ENCODE measurements at places on chromosomes 11 and 22. TPM values are rescaled to one million over a fixed set of nuclear protein-coding genes. Genes with fewer than 3 reads are reported as not detected.

Gene PLAAT3
- 204 TPM for total RNA-seq

DNA sequence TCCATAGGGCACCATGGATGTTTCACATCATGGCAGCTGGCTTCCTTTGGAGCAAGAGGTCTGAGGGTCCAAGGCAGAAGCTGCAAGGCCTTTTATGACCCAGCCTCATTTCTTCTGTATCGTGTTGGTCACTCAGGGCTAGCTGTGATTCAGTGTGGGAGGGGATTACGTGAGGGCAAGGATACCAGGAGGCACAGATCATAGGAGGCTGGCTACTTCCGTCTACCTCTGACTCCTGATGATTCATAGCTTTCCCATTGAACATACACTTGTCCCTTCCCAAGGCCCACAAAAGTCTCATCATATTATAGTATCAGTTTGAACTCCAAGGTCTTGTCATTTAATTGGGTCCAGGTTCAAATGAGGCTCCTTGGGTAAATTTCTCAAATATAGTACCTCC lies 135.3 kb upstream of the ZBED5 start:
- DNase-seq: no peak

- DNase-seq: no peak
Observed at GRCh38 chr22:39577366-39577765, 6.8 kb downstream of the CACNA1I start.

GRCh38 chr22:49297871-49298721 lies 529.6 kb downstream of the BRD1 start:
- DNase-seq: peak; percentile 15

Gene ALX4
- 1.9 TPM for total RNA-seq

GRCh38 chr22:33717694-33718396 lies 202.4 kb downstream of the LARGE1 start:
- DNase-seq: no peak

DNA sequence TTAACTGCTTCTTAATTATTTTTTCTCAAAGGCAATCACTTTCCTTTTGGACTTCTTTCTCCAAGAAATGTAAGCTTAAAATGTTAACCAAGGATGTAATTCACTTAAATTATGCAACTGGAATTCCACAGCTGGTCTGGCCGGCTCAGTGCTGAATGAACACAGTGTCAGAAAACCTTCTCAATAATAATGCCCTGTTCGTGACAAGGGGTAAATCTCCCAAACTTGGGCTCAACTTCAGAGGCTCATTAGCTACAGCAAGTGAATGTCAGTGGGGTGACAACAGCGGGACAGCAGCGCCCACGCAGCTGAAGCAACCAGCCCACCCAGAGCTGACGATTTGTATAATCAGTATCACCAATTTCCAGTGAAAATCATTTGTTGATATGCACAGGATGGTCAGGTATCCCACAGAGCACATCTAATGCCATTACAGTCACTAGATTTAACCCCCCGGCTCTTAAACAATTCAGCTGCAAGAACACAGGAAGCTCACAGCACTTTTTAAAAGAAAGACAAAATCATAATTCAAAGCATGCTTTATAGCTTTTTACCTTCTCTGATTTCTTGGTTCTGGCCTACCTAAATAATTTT lies 704.8 kb downstream of the DLG2 start:
- no peak for DNase-seq

DNA sequence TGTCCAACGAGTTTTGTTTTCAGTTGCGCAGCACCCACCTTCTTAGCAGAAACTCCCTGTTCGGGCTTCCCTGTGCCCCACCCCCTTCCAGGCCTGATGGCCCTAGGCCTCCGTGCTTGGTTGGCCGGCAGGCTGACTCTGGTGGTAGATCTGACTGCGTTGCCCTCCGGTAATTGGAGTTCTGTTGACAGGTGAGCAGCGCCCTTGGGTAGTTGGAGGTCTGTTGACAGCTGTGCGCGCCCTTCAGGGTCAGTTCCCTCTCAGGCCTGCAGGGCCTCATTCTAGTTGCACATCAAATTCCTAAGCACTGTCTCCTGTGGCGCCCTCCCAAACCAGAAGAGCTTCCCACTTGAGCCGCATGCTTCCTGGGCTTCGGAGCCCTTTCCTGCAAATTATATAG lies 776 bp downstream of the DGCR6 start:
- DNase-seq: no peak

DNA sequence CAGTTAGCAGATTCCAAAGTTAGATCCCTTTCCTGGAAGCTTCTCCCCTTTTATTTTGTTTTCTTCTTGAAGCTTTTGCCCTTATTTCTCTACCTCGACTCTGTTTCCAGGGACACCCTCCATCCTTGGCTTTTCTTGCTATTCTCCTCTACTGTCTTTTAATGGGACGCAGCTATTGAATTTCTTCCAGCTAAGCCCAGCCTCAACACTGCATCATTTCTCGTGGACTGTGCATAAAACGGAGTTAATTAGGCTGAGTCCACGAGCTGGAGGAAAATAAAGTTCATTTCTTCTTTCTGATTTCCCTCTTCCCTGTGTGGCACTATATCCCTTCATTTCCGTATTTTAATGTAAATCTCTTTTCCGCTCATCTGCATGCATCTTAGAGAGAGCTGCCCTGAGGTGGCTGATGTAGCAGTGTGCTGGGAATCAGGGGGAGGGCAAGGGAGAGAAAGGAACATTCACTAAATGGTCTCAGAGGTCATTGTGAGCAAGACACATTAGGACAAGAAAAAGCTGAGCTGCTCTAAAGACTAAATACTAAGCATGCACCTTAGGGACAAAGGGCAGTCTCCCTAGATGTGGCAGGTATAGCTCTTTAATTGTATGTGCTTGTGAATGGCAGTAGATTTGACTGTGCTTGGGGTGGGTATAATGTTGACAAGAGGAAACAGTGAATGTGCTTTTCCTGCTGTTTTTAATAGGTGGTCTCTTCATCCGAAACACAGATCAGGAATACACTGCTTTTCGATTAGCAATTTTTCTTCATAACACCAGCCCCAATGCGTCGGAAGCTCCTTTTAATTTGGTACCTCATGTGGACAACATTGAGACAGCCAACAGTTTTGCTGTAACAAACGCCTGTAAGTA lies 1.9 kb downstream of the GRIA4 start:
- DNase-seq: no peak

- no peak for DNase-seq
Observed at GRCh38 chr22:46364341-46365165, 29.0 kb downstream of the TRMU start.
